ENCODE measurements at places on chromosomes 6 and 20.

GRCh38 chr6:16316741-16317251 lies 78.4 kb downstream of the GMPR start:
- no peak overlapping the region for H3K4me3 ChIP-seq
- no peaks in the 10 kb centered on the region for H3K36me3 ChIP-seq
- DNase-seq = peak; percentile 88

GRCh38 chr6:119728935-119729334 lies 379.4 kb upstream of the MAN1A1 start:
- H3K27me3 ChIP-seq = no peaks in the 10 kb centered on the region
- no peak overlapping the region for H3K4me3 ChIP-seq
- no peak for DNase-seq
- no peak overlapping the region for H3K27ac ChIP-seq

- H3K27ac ChIP-seq = no peak overlapping the region
- DNase-seq = peak; percentile 19
- H3K27me3 ChIP-seq = peaks cover 11% of the 10 kb centered on the region
- H3K36me3 ChIP-seq = no peaks in the 10 kb centered on the region
Measured at GRCh38 chr6:165663736-165664558, 906 bp upstream of the PDE10A start.

GRCh38 chr20:54284928-54285704 lies 77.2 kb downstream of the PFDN4 start:
- no peak overlapping the region for H3K27ac ChIP-seq
- no peaks in the 10 kb centered on the region for H3K27me3 ChIP-seq
- H3K36me3 ChIP-seq = no peaks in the 10 kb centered on the region
- peak; percentile 65 for DNase-seq
- H3K4me1 ChIP-seq = no peaks in the 10 kb centered on the region
- no peak overlapping the region for H3K4me3 ChIP-seq

DNA sequence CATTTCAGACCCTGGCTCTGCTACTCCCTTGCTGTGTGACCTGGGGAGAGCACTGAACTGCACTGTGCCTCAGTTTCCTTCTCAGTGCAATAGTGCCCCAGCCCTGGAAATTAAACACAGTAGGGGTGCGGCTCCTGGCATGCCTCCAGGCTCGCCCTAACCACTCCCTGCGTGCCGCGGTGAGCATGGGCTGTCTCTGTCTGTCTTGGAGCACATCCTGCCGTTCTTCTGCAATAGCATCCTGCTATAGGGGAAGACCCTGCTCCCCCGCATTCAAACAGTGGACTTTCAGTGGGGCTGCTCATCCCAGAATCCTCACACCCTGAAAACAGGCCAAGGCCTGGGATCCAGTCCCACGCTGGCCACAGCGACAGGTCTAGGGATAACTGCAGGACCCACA lies 129.5 kb downstream of the FOXC1 start:
- no peaks in the 10 kb centered on the region for H3K4me1 ChIP-seq
- H3K27me3 ChIP-seq = no peaks in the 10 kb centered on the region
- no peak overlapping the region for H3K4me3 ChIP-seq
- DNase-seq = no peak

DNA sequence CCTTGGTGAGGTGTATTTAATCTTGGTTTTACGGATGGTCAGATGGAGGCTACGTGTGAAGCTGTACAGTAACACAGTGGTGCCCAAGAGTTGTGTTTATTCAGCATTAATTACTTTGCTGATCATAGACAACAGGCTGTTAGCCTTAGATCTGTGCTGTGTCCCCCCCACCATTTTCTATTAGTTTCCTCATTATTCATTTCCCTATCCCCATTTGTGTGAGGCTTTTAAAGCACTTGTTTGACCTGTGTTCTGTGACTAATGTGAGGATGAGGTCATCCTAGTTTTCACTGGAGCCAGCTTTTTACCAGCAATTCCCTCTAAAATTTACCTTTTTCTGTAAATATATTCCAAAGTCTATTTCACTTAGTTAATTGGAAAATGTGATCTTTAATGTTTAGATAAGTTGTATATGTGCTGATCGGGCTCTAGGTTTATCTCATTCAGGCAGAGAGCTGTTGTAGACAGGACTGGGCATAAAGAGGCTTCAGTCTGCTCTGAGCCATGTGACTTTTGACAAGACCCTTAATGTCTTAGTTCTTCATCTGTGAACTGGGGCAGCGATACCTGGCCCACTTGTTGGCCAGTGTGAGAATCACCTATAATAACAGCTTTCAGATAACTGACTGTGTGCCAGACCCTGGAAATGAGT lies 8.4 kb downstream of the MAPRE1 start:
- peak; percentile 57 for DNase-seq
- peaks cover 6% of the 10 kb centered on the region for H3K36me3 ChIP-seq
- H3K27ac ChIP-seq = no peak overlapping the region
- H3K4me3 ChIP-seq = no peak overlapping the region

GRCh38 chr20:50293284-50294139 lies 102.9 kb downstream of the CEBPB start:
- H3K27ac ChIP-seq = peak overlapping the region; percentile 99
- peaks cover 18% of the 10 kb centered on the region for H3K4me1 ChIP-seq
- H3K4me3 ChIP-seq = no peak overlapping the region
- H3K36me3 ChIP-seq = no peaks in the 10 kb centered on the region

DNA sequence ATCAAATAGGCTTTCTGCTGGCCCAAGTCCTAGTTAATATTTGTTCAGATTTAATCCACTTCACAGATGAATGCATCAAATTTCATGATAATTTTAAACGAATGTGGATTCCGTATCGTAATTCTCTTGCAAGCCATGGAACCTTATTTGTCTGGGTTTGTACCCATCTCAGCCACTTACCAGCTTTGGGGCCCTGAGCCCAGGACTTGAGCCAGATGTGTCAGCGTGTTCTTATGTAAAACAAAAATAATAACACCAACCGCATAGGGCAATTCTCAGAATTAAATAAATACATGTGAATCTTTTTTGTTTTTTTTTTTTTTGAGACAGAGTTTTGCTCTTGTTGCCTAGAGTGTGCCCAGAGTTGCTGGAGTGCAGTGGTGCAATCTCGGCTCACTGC lies 282.5 kb upstream of the PLCB4 start:
- no peak for DNase-seq
- H3K4me1 ChIP-seq = no peaks in the 10 kb centered on the region
- no peak overlapping the region for H3K4me3 ChIP-seq

GRCh38 chr6:11366183-11366933 lies 133.9 kb upstream of the NEDD9 start:
- H3K4me1 ChIP-seq = no peaks in the 10 kb centered on the region
- no peaks in the 10 kb centered on the region for H3K36me3 ChIP-seq
- H3K27ac ChIP-seq = no peak overlapping the region
- no peak overlapping the region for H3K4me3 ChIP-seq
- no peak for DNase-seq

DNA sequence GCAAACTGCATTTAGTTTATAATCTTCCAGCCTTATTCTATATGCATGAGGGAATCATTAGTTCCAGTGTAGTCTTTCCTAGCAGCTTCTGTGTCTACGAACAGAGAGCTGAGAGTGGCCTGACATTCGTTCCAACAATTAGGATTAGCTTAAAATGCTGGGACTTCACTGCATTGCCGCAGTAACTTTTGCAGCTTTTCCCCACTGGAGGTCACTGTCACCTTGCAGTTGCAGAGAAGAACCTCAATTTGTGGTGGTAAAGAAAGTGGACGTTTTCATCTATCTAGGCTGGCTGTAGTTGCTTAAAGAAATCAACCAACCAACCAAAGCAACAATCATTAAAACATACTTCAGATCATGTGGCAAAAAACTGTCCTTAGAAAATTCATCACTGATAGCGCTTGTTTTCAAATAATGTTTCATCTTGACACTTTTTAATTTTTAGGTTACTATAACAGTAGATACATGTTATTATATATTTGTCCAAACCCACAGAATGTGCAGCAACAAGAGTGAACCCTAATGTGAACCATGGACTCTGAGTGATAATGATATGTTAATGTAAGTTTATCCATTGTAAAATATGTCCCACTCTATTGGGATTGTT lies 12.2 kb downstream of the MYLK4 start:
- peak; percentile 74 for DNase-seq
- no peak overlapping the region for H3K4me3 ChIP-seq
- H3K4me1 ChIP-seq = no peaks in the 10 kb centered on the region
- H3K27me3 ChIP-seq = no peaks in the 10 kb centered on the region

DNA sequence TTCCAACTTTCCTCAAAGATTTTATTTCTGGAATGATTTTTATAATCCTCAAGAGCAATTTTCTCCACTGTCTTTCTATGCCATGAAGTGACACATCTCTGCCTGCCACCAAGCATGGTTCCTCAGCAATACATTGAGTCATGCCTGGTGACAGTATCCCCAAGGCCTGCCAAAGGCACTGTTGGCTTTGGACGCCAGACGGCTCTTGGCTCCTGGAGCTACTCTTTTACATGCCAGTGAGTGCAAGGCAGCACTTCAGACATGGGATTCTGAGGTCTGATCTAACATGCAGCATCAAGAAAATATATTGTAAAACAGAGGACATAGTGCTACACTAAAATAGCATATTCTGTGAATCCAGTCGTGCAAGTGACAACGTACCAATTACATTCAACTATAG lies 20.1 kb upstream of the PLEKHG1 start:
- no peak overlapping the region for H3K4me3 ChIP-seq
- H3K27me3 ChIP-seq = no peaks in the 10 kb centered on the region
- H3K36me3 ChIP-seq = no peaks in the 10 kb centered on the region
- H3K4me1 ChIP-seq = no peaks in the 10 kb centered on the region

- H3K4me3 ChIP-seq = no peak overlapping the region
- no peak for DNase-seq
- no peaks in the 10 kb centered on the region for H3K4me1 ChIP-seq
Measured at GRCh38 chr20:56579301-56579710, 46.3 kb downstream of the FAM209B start.

- H3K36me3 ChIP-seq = no peaks in the 10 kb centered on the region
- H3K4me1 ChIP-seq = no peaks in the 10 kb centered on the region
- no peaks in the 10 kb centered on the region for H3K27me3 ChIP-seq
- no peak overlapping the region for H3K27ac ChIP-seq
- H3K4me3 ChIP-seq = no peak overlapping the region
Measured at GRCh38 chr6:124679387-124679786, 282.9 kb upstream of the RNF217 start.

- no peaks in the 10 kb centered on the region for H3K27me3 ChIP-seq
- H3K27ac ChIP-seq = no peak overlapping the region
- no peak overlapping the region for H3K4me3 ChIP-seq
- no peak for DNase-seq
Measured at GRCh38 chr6:115133790-115134189, 791.0 kb upstream of the HS3ST5 start.

GRCh38 chr6:73388800-73389512 lies 5.7 kb upstream of the DDX43 start:
- H3K36me3 ChIP-seq = no peaks in the 10 kb centered on the region
- H3K27me3 ChIP-seq = no peaks in the 10 kb centered on the region
- no peaks in the 10 kb centered on the region for H3K4me1 ChIP-seq
- H3K4me3 ChIP-seq = peak overlapping the region; percentile 58

DNA sequence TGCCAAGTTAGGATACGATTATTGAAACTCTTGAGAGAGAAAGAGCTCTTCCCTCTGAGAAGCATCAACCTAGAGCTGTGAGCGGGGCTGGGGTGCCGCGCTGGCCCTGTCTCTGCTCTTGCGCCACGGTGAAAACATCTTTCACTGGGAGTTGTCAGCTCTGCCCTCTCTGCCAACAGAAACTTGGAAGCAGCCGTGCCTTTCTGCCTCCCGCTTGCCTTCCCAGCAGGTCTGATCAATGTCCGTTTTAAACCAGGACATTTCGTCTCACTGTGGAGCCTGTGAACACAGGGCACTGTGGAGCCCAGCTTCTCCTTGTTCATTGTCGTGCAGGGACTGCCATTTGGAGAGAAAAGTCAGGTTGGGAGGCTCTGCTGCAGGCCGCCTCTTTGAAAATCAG lies 249.2 kb upstream of the PMEPA1 start:
- no peaks in the 10 kb centered on the region for H3K4me1 ChIP-seq
- no peaks in the 10 kb centered on the region for H3K27me3 ChIP-seq
- H3K36me3 ChIP-seq = no peaks in the 10 kb centered on the region
- no peak overlapping the region for H3K4me3 ChIP-seq

DNA sequence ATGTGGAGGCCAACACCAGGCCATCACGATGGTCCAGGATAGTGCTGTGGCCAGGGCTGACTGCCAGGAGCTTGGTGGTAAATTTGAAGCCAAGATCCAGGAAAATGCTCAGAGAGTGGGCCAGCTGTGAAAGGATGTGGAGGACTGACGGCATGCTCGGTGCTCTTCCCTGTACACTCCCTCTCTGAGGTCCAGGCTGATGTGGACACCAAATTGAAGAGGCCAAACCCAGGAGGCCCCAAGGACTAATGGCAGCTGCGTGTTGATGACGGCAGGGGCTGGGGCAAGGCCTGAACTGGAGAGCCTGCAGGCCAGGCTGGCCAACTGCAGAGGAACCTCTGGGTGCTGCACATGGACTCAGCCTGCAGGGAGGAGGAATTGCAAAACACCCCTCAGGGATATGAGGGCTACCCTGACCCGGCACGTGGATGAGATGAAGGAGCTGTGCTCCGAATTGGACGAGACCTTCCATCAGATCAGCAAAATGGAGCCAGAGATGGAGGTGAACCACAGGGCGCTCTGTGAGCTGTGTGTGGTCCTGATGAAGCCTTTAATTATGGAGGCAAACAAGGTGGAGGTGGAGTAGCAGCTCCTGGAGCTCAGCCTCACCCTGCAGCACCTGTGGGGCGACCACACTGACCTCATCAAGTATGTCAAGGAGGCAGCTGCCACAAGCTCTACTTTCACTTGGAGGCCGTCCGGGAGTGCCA lies 6.9 kb upstream of the RAET1E start:
- no peaks in the 10 kb centered on the region for H3K4me1 ChIP-seq
- no peak for DNase-seq
- no peaks in the 10 kb centered on the region for H3K36me3 ChIP-seq
- no peaks in the 10 kb centered on the region for H3K27me3 ChIP-seq
- no peak overlapping the region for H3K27ac ChIP-seq

GRCh38 chr20:10626896-10627295 lies 46.9 kb downstream of the JAG1 start:
- H3K27ac ChIP-seq = no peak overlapping the region
- no peaks in the 10 kb centered on the region for H3K27me3 ChIP-seq
- no peak for DNase-seq
- no peak overlapping the region for H3K4me3 ChIP-seq

DNA sequence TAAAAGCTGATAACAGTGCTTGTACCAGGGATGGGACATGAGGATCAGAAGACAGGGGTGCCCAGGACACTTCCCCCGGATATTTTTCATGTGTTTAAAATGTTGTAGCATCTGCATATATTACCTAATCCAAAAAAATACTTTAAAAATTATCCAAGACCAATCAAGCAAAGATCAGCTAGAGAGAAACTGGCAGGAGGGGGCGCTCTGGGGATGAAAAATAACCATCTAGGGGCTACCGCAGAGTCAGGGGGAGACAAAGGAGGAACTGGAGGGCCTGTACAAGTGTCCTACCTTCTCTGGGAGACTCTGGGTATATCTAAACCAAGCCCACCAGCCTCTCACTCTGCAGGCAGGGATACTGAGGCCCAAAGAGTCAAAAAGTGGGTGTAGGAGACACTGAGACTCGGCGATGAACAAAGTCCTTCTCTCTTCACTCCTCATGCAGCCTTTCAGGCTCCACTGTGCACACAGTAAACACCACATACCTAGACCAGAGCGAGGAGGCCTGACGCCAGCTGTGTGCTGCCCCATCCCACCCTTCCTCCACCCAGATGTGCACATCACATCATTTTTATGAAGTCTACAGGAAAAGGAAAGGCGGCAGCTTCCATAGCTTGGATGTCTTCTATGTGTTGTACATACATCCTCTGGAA lies 9.8 kb downstream of the RIMS4 start:
- no peak for DNase-seq
- H3K27ac ChIP-seq = no peak overlapping the region
- peaks cover 8% of the 10 kb centered on the region for H3K27me3 ChIP-seq
- no peaks in the 10 kb centered on the region for H3K36me3 ChIP-seq
- H3K4me3 ChIP-seq = no peak overlapping the region

GRCh38 chr20:61303675-61304074 lies 51.6 kb downstream of the CDH4 start:
- DNase-seq = no peak
- no peak overlapping the region for H3K27ac ChIP-seq
- no peaks in the 10 kb centered on the region for H3K36me3 ChIP-seq
- H3K4me3 ChIP-seq = no peak overlapping the region
- no peaks in the 10 kb centered on the region for H3K27me3 ChIP-seq

All from fibroblast of lung (primary cell).